ENCODE measurements at places on chromosomes 1 and 21.

DNA sequence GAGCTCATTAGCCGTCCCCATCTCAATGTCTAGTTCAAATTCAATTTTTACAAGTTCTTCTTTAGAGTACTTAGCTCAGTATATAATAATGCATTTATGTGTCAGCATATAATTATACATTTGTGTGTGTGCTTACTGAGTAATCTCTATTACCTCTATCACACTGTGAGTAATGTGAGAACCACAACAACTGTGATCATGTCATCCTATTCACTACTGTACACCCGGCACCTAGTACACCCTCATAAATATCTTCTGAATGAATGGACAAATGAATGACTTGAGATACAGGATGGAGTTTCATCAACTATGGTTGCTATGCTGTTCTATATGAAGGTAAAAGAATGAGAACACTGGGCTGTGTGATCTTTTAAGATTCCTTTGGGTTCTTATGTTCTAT, 124.0 kb downstream of the GPATCH2 start:
- DNase-seq: no peak

DNA sequence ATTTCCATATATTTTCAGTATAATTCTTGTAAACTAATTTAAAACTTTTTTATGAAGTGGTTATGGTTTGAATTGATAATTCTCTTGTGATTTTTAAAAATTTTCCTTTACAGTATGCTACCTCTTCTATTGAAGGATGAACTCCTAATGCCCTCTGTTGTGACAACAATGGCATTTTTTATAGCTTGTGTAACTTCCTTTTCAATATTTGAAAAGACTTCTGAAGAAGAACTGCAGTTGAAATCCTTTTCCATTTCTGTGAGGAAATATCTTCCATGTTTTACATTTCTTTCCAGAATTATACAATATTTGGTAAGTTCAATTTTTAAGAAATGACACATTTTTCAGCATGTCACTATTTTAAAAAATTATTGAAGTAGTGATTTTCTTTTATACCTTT, 61.4 kb downstream of the ALG6 start:
- no peak for DNase-seq

DNA sequence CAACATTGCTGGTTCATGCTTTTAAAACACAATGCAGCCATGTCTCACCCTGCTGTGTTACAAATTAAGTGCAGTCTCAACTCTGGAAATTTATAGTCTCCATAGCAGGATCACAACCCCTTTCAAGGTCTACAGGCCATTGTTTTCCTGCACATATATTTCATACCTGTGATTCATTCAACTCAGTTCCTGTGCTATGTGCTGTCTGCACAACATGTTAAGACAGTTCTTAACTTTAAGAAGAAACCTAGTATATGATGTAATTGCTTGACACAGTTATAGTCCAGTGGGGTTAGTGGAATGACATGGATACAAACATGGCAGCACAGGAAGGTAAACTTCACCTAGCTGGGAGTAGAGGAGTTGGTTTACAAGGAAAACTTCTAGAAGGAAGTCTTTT, 106.4 kb downstream of the IFI44 start:
- DNase-seq: no peak

DNA sequence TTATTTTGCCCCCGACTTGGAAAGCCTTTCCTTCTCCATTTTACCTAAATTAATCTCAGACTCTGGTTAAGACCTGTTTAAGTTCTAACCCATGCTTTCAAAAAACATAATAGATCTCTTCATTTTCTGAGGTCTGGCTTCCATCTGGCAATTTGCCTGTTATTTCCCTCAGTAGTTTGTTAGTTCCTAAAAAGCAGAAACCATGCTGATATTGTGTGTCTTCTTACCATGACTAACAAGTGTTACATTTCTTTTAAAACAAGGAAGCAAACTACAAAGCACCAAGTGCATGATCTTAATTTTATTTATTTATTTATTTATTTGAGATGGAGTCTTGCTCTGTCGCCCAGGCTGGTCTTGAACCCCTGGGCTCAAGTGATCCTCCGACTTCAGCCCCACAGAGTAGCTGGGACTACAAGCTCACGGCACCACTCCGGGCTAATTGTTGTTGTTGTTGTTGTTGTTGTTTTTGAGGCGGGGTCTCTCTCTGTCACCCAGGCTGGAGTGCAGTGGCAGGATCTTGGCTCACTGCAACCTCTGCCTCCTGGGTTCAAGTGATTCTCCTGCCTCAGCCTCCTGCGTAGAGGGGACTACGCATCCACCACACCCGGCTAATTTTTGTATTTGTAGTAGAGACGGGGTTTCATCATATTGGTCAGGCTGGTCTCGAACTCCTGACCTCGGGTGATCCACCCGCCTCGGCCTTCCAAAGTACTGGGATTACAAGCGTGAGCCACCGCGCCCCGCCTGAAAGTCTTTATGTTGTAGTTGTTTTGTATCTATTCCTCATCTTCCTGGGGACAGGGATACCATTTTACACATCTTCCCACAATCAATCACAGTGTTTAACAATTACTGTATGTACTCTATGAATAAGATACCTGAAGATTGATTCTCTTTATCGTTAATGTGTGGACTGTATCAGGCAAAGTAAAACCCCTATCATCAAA, 1.3 kb upstream of the PATJ start:
- no peak for DNase-seq

GRCh38 chr1:228358764-228359612, 47.6 kb downstream of the TRIM11 start:
- no peak for DNase-seq

DNA sequence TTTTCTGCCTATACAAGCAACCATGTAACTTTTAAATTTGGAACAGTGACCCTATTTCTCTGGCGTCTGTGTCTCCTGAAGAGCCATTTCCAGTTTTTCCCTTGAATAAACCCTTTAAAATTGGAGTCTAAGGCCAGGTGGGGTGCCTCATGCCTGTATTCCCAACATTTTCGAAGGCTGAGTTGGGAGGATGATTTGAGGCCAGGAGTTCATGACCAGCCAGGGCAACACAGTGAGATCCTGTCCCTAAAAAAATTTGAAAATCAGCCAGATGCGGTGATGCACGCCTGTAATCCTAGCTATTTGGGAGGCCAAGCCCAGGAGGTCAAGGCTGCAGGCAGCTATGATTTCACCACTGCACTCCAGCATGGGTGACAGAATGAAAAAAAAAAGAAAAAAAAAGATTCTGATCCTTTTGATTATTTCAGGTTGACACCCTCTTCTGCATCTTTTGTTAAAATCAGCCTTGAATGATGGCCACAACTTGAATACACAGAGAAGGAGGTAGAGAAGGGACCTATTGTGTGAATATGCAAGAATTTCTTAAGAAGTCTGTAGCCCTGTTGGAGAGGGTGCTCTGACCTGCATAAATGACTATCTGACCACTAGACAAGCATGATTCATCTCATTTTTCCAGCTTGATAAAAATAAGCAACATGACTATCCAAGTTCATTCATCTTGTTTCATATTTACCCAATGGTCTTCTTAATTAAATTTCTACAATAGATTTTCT, 40.2 kb upstream of the PARP1 start:
- DNase-seq: no peak

GRCh38 chr1:17586172-17586964, 46.9 kb downstream of the ARHGEF10L start:
- DNase-seq: no peak

- peak; percentile 4 for DNase-seq
These were observed 384.9 kb downstream of the HLX start for GRCh38 chr1:221263831-221264767.

DNA sequence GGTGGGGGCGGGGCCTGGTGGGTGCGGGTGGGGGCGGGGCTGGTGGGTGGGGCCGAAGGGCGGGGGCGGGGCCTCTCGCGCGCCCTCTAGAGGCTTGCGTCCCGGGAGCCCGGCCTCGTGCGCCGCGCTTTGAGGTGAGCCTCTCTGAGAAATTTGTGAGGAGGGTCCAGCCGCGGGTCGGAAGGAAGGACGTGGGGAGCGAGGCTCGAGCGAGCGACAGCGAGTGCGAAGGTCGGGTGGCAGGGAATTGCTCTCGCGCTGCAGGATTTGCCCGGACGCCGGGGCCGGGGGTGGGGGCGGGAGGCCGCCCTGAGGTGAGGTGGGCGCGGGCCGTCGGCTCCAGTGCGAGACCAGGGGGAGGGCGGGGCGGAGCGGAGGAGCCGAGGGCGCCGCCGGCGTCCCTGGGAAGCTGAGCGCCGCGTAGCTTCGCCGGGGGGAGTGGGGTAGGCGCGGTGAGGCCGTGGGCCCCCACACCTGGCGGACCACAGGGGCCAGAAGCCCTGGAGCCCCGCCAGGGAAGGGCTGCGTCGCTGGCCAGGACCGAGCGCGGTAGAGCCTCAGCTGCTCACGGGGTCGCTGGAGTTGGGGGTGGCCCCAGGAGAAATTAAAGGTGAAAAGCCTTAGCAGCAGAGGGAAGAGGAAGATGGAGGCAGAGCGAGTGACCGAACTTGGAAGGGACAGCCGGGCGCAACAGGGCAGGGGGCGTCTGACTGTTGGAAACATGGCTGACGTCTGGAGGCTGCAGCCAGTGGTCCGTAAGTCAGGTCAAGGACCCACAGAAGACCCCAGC, 754 bp upstream of the LSS start:
- no peak for DNase-seq

DNA sequence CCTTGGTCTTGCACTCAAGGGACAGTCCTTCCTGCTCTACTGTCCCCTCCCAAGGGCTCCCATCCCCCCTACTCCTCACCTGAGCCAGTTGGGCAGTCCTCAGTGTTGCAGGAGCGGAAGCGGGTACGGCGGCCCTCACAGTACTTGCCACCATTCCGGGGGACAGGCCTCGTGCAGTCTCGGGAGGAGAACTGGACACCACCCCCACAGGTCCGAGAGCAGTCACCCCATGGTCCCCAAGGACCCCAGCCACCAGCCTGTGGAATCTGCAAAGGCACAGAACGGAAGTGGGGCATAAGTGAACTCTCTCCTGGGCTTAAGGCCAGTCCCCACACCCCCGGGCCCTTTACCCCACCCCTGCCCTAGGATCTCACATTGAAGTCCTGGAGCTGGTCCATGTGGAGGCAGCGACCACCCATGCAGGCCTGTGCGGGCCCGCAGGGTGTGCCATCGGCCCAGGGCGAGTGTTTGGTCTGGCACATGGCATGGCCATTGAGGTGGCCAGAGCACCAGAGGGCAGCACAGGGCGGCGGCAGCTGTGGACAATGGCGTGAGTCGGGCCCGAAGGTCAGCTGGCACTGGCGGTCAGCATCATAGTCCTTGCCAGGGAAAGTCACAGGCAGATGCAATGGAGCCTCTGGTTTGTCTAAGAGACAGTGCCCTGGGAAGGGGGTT, 5.2 kb downstream of the ADAMTS4 start:
- no peak for DNase-seq

- no peak for DNase-seq
These were observed 220.7 kb downstream of the PDE4B start for GRCh38 chr1:66013371-66013770.

DNA sequence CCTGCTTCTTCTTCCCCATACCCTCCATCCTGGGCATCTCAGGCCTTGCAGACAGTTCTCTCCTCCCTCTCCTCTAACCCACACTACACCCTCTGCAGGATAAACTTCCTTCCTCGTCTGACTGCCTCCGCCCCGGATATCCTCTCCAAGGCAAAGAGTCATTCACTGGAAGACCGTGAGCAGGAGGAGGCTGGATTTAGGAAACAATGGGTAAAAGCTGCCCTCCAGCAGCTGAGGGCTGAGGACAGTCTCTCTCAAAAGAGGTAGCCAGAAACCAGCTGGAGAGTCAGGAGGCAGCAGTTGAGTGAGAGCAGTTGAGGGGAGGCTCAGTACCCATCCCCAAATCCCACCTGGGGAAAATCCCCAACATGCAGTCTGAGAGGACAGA, 1.4 kb downstream of the CSRP1 start:
- DNase-seq: no peak

DNA sequence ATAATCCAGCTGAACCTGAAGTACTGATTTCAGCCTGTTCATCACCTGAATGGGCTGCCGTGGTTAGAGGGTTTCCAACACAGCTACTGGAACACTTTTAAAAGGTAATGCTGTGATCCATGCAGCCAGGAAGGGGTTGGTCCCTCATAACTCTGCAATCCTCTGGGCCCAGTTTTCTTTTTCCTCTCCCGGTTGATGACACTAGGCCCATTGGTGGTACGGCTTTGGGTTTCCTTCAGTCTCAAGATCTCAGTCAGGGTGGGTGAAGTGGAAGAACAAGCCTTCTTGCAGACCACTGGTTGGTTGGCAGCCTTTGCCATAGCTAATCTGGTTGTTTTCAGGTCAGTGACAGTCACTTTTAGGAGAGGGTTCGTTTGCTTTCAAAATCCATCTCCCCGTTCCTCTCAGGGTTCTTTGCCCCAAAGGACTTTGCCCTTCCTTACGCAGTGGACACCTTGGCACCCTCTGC, 502 bp upstream of the SLC35A3 start:
- no peak for DNase-seq

DNA sequence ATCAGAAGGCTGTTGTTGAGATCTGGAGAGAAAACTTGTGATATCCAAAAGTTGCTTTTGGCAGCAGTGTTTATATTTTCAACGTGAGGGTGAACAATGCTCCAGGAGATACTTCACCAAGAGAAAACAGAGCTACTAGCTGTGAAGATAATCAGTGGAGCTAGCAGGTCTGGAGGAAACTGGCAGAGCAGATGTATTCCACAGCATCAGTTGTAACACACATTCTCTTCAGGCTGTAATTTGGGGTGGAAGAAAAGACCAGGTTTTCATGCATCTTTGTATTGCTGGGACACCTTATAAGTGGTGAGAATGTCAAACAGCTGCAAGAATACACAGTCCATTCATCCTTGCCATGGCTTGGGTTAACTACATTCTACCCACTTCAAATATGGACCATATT, 22.0 kb downstream of the AHCYL1 start:
- DNase-seq: no peak

- DNase-seq: no peak
These were observed 412.1 kb downstream of the LTN1 start for GRCh38 chr21:28580585-28580984.

DNA sequence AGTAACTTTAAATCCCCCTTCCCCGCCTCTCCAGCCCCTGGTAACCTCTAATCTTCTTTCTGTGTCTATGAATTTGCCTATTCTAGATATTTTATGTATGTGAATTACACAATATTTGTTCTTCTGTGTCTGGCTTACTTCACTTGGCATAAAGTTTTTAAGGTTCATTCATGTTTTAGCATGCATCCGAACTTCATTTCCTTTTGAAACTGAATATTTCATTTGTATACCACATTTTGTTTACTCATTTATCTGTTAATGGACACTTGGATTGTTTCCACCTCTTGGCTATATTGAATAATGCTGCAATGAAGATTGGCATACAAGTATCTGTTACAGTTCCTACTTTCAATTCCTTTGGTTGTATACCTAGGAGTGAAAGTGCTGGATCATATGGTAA, 205.3 kb downstream of the TM2D1 start:
- no peak for DNase-seq

Measured in stimulated activated CD8-positive, alpha-beta memory T cell treated with anti-CD3 and anti-CD28 coated beads, Interleukin-4, amount 100 ng/mL, for 24 hours (primary cell).